MCF 10A (cell line): ENCODE measurements at places on chromosomes 16 and 17.

GRCh38 chr17:8016632-8017424 is 14.4 kb downstream of the GUCY2D start:
- peak overlapping the region; percentile 95 for H3K27ac ChIP-seq
- peaks cover 44% of the 10 kb centered on the region for H3K4me1 ChIP-seq
- peak; percentile 87 for DNase-seq
- H3K36me3 ChIP-seq, result peaks cover 7% of the 10 kb centered on the region
- no peaks in the 10 kb centered on the region for H3K27me3 ChIP-seq

DNA sequence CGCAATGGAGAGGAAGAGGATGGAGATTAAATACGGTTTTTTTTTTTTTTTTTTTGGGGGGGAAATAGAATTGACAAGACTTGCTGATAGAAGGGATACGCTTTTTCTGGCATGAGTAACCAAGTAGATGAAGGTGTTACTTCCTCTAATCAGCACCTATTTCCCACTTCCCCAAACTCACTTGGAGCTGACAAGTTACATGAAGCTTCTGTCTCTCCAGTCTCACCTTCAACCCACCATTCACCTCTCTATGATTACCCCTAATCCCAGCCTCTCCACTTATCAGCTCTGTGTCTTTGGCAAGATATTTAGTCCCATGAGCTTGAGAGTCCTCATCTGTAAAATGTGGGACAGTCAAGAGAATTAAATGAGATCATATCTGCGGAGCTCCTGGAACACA is 185.9 kb upstream of the HS3ST3A1 start:
- H3K4me1 ChIP-seq, result no peaks in the 10 kb centered on the region
- H3K27me3 ChIP-seq, result no peaks in the 10 kb centered on the region
- no peaks in the 10 kb centered on the region for H3K36me3 ChIP-seq
- no peak overlapping the region for H3K4me3 ChIP-seq
- no peak overlapping the region for H3K27ac ChIP-seq

DNA sequence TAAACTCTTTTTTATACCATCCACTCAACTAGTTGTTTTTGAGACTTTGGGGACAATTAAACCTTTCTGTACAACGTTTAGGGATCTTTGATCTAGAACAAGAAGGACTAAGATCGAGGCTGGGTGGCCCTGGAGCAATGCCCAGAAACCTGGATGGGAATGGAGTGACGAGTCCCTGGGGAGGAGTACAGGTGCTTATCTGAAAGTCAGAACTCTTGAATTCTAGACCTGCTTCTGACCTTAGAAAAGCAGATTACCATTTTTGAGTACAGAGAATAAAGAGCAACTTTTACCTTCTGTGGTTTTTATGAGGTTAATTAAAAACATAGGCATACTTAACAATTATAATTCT is 17.8 kb downstream of the UBE2Z start:
- H3K27me3 ChIP-seq, result no peaks in the 10 kb centered on the region
- H3K27ac ChIP-seq, result peak overlapping the region; percentile 52
- H3K4me1 ChIP-seq, result peaks cover 19% of the 10 kb centered on the region

- H3K4me1 ChIP-seq, result peaks cover 10% of the 10 kb centered on the region
- peaks cover 12% of the 10 kb centered on the region for H3K27me3 ChIP-seq
- peak within 1 kb of the TSS; percentile 84 for H3K4me3 ChIP-seq
- H3K36me3 ChIP-seq, result no peaks in the 10 kb centered on the region
- DNase-seq, result peak; percentile 14
Observed at GRCh38 chr16:65121870-65122723, at the start of gene CDH11. Gene CDH11, minus strand, starts transcription at chr16:65122063. Its CDS starts 117,194 bp downstream, at chr16:65004869.

GRCh38 chr17:18182978-18183333 is 672 bp upstream of the ALKBH5 start:
- no peaks in the 10 kb centered on the region for H3K27me3 ChIP-seq
- DNase-seq, result no peak
- H3K27ac ChIP-seq, result peak overlapping the region; percentile 92
- H3K36me3 ChIP-seq, result peaks cover 13% of the 10 kb centered on the region
- peak overlapping the region; percentile 95 for H3K4me3 ChIP-seq
- H3K4me1 ChIP-seq, result peaks cover 24% of the 10 kb centered on the region

GRCh38 chr16:48507391-48507790 is 102.6 kb downstream of the N4BP1 start:
- H3K4me3 ChIP-seq, result no peak overlapping the region
- no peak overlapping the region for H3K27ac ChIP-seq
- no peak for DNase-seq
- H3K4me1 ChIP-seq, result peaks cover 9% of the 10 kb centered on the region
- no peaks in the 10 kb centered on the region for H3K36me3 ChIP-seq

GRCh38 chr17:31533546-31534155 is 142.2 kb downstream of the RAB11FIP4 start:
- H3K36me3 ChIP-seq, result no peaks in the 10 kb centered on the region
- H3K27me3 ChIP-seq, result no peaks in the 10 kb centered on the region
- H3K27ac ChIP-seq, result no peak overlapping the region
- H3K4me1 ChIP-seq, result peaks cover 10% of the 10 kb centered on the region

- H3K36me3 ChIP-seq, result peaks cover 12% of the 10 kb centered on the region
- H3K4me3 ChIP-seq, result peak overlapping the region; percentile 57
- peaks cover 35% of the 10 kb centered on the region for H3K4me1 ChIP-seq
- no peaks in the 10 kb centered on the region for H3K27me3 ChIP-seq
- peak; percentile 88 for DNase-seq
Observed at GRCh38 chr16:4136229-4136813, 20.1 kb upstream of the ADCY9 start.

GRCh38 chr16:65125871-65126270 is 4.0 kb upstream of the CDH11 start:
- no peak overlapping the region for H3K4me3 ChIP-seq
- no peak overlapping the region for H3K27ac ChIP-seq

- H3K36me3 ChIP-seq, result peaks cover 30% of the 10 kb centered on the region
- H3K27ac ChIP-seq, result no peak overlapping the region
- no peak overlapping the region for H3K4me3 ChIP-seq
- no peaks in the 10 kb centered on the region for H3K4me1 ChIP-seq
- DNase-seq, result no peak
Observed at GRCh38 chr17:51071556-51071955, 49.1 kb downstream of the SPAG9 start.

- H3K27me3 ChIP-seq, result peaks cover 17% of the 10 kb centered on the region
- no peaks in the 10 kb centered on the region for H3K36me3 ChIP-seq
- no peak overlapping the region for H3K4me3 ChIP-seq
Observed at GRCh38 chr17:42920922-42921321, 20.3 kb downstream of the G6PC1 start.

- no peaks in the 10 kb centered on the region for H3K4me1 ChIP-seq
- H3K27ac ChIP-seq, result no peak overlapping the region
- no peak overlapping the region for H3K4me3 ChIP-seq
- no peaks in the 10 kb centered on the region for H3K36me3 ChIP-seq
Observed at GRCh38 chr17:61384692-61385576, 14.7 kb upstream of the TBX2 start.

GRCh38 chr17:82458885-82459424 is 414 bp downstream of the NARF start:
- peak overlapping the region; percentile 83 for H3K4me3 ChIP-seq
- peak overlapping the region; percentile 75 for H3K27ac ChIP-seq
- H3K27me3 ChIP-seq, result no peaks in the 10 kb centered on the region
- no peak for DNase-seq

- no peaks in the 10 kb centered on the region for H3K36me3 ChIP-seq
- peaks cover 18% of the 10 kb centered on the region for H3K4me1 ChIP-seq
- H3K4me3 ChIP-seq, result no peak overlapping the region
- DNase-seq, result no peak
- H3K27ac ChIP-seq, result peak overlapping the region; percentile 72
- no peaks in the 10 kb centered on the region for H3K27me3 ChIP-seq
Observed at GRCh38 chr16:87498324-87499188, 5.7 kb upstream of the ZCCHC14 start.

GRCh38 chr16:70685938-70686375 is at the start of gene MTSS2:
Gene MTSS2, minus strand, starts transcription at chr16:70686053. Its CDS starts 262 bp downstream, at chr16:70685791.
- peak; percentile 77 for DNase-seq
- H3K4me1 ChIP-seq, result peaks cover 37% of the 10 kb centered on the region
- peak within 1 kb of the TSS; percentile 76 for H3K4me3 ChIP-seq
